ENCODE measurements at places on chromosomes 2 and 18. TPM values are rescaled to one million over a fixed set of nuclear protein-coding genes. Genes with fewer than 3 reads are reported as not detected.
A peak's percentile ranks its signal among the peaks of the same experiment; 100 is the strongest.

DNA sequence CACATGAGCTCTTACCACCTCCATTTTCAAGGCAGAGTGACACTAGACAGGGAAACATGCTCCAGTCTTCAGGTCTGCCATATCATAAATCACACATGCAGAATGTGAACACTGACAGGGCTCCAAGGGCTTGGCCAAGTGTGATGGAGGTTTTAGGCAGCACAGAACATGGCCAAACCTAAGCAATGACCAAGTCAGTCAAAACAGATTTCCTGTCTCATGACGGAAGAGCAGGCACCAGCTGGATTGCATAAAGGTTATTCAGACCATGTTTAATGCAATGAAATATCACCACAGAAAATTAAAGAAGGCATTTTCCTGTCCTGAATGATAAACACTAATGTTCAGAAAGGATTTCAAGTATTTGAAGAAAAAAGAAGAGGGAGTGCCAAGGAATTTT, 72.5 kb downstream of the SUMO1 start:
- H3K27ac ChIP-seq: no peak overlapping the region
- DNase-seq: no peak
- H3K4me3 ChIP-seq: no peak overlapping the region
- no peaks in the 10 kb centered on the region for H3K36me3 ChIP-seq

DNA sequence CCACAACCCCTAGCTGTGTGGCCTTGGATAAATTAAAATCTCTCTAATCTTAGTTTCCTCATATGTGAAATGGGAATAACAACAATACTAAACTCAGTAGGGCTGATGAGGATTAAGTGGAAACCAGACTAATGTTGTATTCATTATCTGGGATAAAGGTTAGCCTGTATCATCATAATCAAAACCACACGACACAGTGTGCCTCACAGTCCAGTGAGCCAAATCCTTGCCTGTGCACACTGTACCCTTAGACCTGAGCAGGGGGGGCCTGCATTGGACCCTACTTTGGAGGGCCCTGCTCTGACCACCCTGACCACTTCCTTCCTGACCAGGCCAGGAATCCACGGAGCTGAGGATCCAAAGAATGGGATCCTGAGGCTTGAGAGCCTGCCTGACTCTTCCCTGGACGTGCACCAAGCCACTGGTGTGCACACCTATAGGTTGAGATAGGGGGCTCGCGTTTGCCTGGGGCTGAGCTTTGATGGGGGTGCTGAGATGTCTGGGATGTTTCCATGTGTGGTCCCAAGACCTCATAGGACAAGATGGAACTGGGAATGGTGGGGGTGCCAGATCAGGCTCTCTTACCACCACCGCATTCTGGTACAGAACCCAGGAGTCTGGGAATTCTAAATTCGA, 69.7 kb downstream of the TGOLN2 start:
- no peaks in the 10 kb centered on the region for H3K36me3 ChIP-seq
- no peak overlapping the region for H3K4me3 ChIP-seq
- no peaks in the 10 kb centered on the region for H3K27me3 ChIP-seq
- no peak overlapping the region for H3K27ac ChIP-seq
- DNase-seq: no peak

- no peaks in the 10 kb centered on the region for H3K36me3 ChIP-seq
- no peaks in the 10 kb centered on the region for H3K4me1 ChIP-seq
- no peak for DNase-seq
Observed at GRCh38 chr18:60047556-60047955, 147.8 kb downstream of the PMAIP1 start.

GRCh38 chr2:100887039-100887578, 67.2 kb downstream of the NPAS2 start:
- no peaks in the 10 kb centered on the region for H3K27me3 ChIP-seq
- no peaks in the 10 kb centered on the region for H3K4me1 ChIP-seq
- no peak overlapping the region for H3K27ac ChIP-seq
- DNase-seq: no peak
- H3K4me3 ChIP-seq: no peak overlapping the region

- no peaks in the 10 kb centered on the region for H3K36me3 ChIP-seq
- H3K27ac ChIP-seq: no peak overlapping the region
- no peak overlapping the region for H3K4me3 ChIP-seq
- DNase-seq: no peak
- no peaks in the 10 kb centered on the region for H3K27me3 ChIP-seq
Observed at GRCh38 chr18:71237641-71238040, 948.8 kb downstream of the SOCS6 start.

- H3K27me3 ChIP-seq: no peaks in the 10 kb centered on the region
- no peak overlapping the region for H3K4me3 ChIP-seq
- H3K4me1 ChIP-seq: peaks cover 13% of the 10 kb centered on the region
- H3K36me3 ChIP-seq: no peaks in the 10 kb centered on the region
- no peak for DNase-seq
Observed at GRCh38 chr2:20614201-20615067, 36.5 kb downstream of the HS1BP3 start.

DNA sequence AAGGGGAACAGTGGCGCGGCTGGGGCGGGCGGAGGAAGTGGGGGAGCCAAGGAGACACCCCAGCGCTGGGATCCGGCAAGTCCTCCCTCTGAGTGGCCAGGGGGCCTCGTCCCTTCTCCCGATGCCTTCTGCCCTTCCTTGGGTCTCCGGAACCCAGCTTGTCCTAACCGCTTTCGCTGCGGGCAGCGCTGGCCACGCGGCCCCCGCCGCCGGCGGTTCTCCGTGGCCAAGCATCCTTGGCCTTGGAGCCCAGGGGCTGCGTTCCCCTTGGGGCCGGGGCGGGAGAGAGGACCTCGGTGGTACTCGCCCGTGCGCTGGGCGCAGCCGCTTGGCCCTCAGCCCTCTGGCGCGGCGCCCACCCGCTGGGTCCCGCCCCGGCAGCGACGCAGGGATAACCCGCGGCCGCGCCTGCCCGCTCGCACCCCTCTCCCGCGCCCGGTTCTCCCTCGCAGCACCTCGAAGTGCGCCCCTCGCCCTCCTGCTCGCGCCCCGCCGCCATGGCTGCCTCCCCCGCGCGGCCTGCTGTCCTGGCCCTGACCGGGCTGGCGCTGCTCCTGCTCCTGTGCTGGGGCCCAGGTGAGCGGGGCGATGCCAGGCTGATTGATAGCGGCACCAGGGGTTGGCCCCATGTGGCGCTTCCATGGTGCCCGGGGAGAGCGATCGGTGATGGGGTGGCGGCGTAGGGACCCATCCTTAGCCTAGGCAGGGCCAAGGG, 128.7 kb downstream of the UXS1 start:
- DNase-seq: no peak
- peak overlapping the region; percentile 47 for H3K4me3 ChIP-seq
- H3K36me3 ChIP-seq: no peaks in the 10 kb centered on the region
- peaks cover 3% of the 10 kb centered on the region for H3K27me3 ChIP-seq
- H3K27ac ChIP-seq: no peak overlapping the region
- H3K4me1 ChIP-seq: peaks cover 8% of the 10 kb centered on the region

DNA sequence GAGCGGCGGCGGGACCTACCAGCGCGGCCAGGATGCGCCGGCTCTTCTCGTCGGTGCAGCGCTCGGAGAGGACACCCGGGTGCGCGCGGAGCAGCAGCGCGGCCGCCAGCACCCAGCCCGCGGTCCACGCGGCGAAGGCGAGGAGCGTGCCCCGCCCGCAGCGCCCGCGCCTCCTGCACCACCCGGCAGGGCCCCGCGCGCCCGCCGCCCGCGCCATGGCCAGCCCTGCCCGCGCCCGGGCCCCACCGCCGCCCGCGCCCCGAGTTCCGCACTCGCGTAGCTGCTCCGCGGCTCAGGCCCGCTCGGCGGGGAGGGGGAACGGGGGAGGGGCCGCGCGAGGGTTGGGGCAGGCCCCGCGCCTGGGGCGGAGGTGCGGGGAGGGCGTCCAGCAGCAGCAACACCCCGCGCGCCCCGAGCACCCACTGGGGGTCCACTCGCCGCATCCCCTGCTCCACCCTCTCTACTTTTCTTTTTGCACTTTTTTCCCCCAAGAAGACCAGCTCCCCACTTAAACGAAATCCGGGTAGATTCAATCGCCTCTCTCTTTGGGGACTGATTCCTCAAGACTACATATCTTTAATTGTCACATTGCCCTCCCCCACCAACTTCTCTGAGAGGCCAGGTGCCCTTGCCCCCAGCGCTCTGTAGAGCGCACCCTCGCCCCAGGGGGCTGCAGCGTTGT, at the start of gene DIPK1C:
Gene DIPK1C (minus strand): TSS at position 266 of the 682 bp plus-strand sequence. CDS start 49 bp downstream, at position 217.
- H3K27ac ChIP-seq: peak within 1 kb of the TSS; percentile 52
- DNase-seq: no peak
- H3K36me3 ChIP-seq: no peaks in the 10 kb centered on the region

DNA sequence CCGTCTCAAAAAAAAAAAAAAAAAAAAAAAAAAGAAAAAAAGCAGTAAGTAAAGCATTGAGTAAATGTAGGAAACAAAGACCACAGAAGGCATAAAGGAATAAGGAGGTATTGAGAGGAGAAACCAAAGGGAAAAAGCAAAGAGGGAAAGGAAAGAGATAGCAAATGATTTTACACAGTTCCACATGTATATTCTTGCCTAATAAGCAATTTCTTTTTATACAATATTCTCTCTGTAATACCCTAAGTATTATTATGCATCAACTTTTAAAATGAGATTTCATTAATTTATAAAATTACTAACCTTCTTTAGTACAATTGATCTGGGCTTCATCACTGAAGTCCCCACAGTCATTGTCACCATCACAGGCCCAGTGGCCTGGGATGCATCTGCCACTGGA, 1180.9 kb downstream of the LRP1B start:
- DNase-seq: no peak
- H3K27me3 ChIP-seq: no peaks in the 10 kb centered on the region
- H3K27ac ChIP-seq: no peak overlapping the region
- no peaks in the 10 kb centered on the region for H3K36me3 ChIP-seq
- H3K4me3 ChIP-seq: no peak overlapping the region

Gene SANBR
- 6.0 TPM for polyA plus RNA-seq

Gene IL1R2
- 67.3 TPM for polyA plus RNA-seq

Gene IL36RN
- polyA plus RNA-seq: 2.4 TPM

Gene RTP5
- polyA plus RNA-seq: 3.7 TPM

Gene DNAH6
- 0.57 TPM for polyA plus RNA-seq

Gene GREB1
- polyA plus RNA-seq: 0.43 TPM

All from thymus (tissue), 14 donors.